Left colon (tissue), 2 donors: ENCODE measurements at places on chromosomes 5 and 9.

DNA sequence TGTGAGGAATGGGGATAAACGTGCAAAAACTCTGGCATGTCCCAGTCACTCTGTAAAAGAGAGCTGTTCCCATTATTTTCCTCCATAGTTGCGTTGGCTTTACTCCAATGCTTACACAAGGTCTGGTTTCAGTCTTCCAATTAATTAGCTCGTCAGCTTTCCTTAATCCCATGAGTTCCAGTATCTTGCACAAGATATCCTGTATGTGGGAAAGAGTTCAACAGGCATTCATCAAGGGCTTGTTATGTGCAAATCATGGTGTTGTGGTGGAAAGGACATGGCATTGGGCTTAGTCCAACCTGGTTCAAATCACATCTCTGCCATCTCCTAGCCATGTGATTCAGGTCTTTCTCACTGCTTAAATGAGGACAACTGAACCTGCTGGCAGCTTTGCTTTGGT lies 77.5 kb upstream of the PANK3 start:
- no peak for DNase-seq

- no peak for DNase-seq
Measured at GRCh38 chr5:172427202-172427601, 27.1 kb downstream of the SH3PXD2B start.

GRCh38 chr5:1430121-1430795 lies 15.0 kb downstream of the SLC6A3 start:
- no peak for DNase-seq

GRCh38 chr5:66828548-66829357 lies 232.6 kb downstream of the MAST4 start:
- peak; percentile 50 for DNase-seq

- DNase-seq = peak; percentile 27
Measured at GRCh38 chr5:38466424-38467189, 89.8 kb downstream of the LIFR start.

DNA sequence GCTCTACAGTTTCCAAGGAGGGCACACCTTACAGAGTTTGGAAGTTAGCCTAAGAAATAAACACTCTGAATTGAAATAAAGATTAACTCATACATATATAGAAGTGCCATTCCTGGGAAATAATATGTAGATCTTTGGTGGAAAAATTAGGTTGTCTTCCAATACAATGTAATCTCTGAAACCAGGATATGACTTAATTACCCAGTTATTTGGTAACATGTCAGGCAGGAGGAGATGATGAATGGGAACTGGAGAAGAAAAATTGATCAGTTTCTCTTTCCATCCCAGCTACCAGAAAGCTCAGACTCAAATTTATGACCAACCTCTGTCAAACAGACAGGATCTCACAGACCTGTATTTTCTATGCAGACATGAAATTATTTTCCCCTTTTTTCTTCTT lies 215.2 kb upstream of the SNX2 start:
- no peak for DNase-seq

GRCh38 chr5:167948251-167948650 lies 343.2 kb upstream of the WWC1 start:
- DNase-seq = no peak

GRCh38 chr5:89053547-89053946 lies 170.6 kb upstream of the MEF2C start:
- DNase-seq = no peak

GRCh38 chr5:108193021-108193795 lies 188.7 kb downstream of the FBXL17 start:
- DNase-seq = no peak

DNA sequence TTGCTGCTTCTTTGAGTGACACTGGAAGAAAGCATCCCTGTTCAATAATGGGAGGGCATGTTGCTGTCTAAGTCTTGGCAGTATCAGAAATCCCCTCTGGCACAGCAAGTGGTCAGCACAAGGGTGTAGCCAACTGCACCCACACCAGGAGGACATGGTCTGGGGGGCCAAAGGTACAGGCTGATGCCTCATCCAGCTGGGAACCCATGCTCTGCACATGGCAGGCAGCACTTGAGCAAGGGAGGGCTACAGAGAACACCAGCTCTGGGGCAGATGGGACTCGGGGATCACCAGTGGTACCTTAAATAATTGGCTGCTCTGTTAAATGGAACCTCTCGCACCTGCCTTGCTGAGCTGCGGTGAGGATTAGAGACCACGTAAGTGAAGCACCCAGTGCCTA lies 265.2 kb downstream of the SYK start:
- no peak for DNase-seq

- no peak for DNase-seq
Measured at GRCh38 chr9:112642126-112642525, 75.8 kb downstream of the INIP start.

DNA sequence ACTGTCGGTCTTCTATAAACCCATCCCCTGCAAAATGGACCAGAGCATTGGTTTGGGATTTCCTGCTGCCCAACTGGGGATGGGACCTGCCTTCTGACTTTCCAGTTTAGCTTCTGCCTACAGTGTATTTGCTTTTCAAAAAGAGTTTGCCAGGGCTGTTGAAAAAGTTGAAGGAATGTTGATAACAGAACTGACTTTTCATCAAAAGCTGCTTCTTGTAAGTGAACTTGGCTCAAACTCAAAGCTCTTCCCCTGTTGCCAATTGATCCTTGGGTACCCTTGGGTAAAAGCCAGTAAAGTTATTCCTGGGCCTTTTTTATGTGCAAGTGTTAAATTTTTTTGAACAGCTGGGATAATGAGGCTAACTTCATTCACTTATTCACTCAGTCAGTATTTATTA lies 142.9 kb upstream of the SLC30A5 start:
- no peak for DNase-seq

GRCh38 chr9:131562032-131562959 lies 17.0 kb downstream of the PRRT1B start:
- no peak for DNase-seq

- peak; percentile 74 for DNase-seq
Measured at GRCh38 chr5:14728459-14728938, 64.0 kb downstream of the OTULIN start.

DNA sequence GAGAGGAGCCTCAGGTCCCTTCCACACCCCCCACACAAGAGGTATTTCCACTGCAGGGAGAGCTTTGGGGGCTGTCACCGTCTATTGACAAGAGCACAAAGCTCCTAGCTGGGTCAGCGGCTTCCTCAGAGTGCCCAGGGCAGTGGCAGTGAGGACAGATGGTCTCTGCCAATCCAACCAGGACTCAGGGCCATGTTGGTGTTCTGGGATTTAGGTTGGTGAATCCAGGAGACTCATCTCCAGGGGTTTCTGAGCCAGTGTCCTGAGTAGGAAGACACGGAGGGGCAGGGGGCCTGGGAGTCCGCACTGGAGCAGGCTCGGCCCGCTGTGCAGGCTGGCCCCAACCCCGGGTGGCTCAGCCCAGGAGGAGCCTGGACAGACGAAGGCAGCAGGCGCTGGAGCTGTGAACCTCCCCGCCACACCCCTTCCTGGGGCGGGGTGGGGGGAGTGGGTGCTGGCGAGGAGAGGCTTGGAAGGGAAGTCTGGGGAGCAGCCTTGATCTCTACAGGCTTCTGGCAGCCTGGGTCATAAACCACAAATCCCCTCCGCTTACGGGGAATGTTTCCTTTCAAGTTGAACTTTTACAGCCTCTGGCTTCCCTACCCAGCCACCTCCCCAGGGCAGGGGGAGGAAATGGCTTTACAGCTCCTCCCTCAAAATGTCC lies 19.6 kb downstream of the CRB2 start:
- peak; percentile 86 for DNase-seq

GRCh38 chr5:149938791-149939358 lies 5.7 kb downstream of the PDE6A start:
- DNase-seq = no peak

GRCh38 chr5:34687269-34688011 lies 31.3 kb downstream of the RAI14 start:
- DNase-seq = no peak

DNA sequence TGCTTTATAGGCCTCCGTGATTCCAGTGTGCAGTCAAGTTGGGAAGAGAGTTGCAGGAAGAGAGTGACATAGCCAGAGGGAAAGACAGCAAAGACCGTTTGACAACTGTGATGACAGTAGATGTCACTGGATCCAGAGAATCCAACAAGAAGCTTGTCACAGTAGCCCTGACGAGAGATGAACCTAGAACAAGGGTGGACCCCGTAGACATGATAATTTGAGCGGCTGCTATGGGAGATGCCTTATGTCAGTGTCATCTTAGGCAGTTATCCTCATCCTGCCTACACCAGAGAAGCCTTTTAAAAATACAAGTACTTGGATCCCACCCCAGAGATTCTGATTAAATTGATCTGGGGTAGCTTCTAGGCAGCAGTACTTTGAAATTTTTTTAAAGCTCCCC lies 125.4 kb downstream of the AOPEP start:
- no peak for DNase-seq

DNA sequence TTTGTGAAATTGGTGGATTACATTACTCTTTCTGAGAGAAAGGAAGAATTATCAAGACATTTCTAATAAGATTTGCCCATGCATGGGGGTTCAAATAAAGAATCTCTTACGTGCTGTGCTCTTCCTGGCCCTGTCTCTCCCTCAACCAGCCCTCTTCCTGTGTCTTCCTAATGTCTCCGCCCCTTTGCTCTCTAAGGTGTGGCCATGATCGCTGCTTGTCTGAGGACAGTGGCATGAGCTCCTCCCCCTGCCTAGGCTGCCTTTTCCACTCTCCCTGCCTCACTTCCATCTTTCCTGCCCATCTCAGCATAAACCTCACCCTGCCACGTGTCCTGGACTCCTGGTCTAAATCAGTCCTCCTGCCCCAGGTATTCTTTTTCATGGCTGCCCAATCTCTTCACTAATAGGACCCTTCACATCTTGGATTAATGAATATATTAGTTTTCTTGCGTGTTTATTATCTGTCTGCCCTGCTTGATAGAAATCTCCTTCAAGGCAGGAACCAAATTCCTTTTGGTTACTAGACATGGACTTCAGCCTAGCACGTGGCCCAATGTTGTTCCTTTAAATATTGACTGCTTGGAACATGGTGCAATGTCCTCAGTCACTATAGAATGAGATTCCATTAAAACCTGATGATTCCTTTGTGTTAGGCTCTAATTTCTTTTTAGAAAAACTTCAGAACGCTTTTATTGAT lies 122.3 kb downstream of the MTRR start:
- no peak for DNase-seq

DNA sequence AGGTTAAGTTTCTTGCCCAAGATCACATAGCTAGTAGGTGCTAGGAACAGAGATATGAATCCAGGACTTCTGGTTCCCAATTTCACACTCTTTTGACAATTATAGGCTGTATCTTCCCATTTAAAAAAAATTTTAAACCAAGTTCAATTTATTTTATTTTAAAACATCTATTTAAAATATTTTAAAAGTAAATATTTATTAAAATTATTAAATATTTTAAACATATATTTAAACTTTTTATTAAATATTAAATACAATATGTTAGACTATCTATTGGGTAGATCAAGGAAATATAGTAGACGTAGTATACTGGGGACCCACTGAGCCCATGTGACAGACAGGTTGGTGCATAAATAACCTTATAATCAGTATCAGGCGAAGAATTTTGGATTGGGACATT lies 54.8 kb downstream of the GLRA1 start:
- DNase-seq = no peak

- no peak for DNase-seq
Measured at GRCh38 chr5:387491-388265, 55.3 kb upstream of the EXOC3 start.

GRCh38 chr9:70472268-70473249 lies 58.1 kb upstream of the KLF9 start:
- no peak for DNase-seq

DNA sequence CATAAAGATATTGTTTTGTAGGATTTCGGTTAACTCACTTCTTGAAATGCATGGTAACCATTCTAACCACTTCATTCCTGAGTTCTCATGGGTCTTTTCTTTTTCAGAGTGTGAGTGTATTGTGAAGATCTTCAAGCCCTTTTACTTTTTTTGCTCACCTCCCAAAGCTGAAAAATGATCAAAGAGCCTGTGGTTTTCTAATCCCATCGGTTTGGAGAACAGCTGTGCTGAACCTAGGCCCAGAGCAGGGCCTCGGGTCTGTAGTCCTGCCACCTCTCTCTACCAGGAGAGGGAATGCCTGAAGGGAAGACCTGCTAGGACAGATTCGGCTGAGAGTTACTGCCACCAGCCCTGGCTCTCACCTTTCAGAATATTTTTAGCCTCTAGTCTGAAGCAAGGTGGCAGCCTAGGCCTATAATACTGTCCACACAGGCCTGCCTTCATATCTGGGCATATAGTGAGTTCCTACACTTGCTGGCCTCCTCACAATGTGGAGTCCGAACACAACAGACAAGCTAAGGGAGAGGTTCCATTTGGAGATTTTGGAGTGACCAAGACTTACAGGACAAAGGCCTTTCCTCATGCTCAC lies 13.8 kb downstream of the RGMB start:
- DNase-seq = no peak

DNA sequence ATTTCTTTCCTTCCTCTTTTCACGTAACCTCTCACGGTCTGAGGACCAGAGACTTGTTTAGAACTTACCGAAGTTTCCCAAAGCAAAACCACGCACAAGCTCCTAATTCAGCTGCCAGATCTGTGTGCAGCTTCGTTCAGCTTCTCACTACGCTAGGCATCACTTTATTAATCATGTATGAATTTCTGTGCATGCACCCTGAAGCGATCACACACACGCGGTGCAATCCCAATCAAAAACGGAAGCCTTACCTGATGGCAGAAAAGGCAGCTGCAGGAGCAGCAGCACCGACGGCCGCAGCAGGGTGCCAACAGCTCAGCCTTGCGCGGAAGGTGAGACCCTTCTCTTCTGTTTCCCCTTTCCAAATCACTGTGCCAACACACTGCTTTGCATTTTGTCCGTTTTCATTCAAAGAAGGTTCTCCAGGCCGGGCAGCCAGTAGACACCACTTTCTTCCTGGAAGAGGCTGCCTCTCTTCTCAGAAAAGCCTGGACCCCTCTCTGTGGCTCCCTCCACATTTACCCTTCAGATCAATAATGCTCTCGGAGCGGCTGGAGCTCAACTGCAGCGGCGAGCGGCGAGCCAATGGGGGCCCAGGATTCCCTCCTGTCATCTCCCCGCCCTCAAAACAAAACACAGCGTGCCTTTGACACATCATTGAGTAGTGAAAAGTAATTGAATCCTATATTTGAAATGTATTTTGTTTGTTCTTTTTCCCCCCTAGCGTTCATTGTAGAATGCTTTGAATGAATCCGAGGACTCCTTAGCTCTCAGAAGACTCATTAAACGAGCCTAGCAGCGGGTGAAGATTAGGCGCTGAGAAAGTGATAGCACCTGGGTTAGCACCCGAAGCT lies at the start of gene CDH12:
TSS of gene CDH12 (minus strand) at position 538 of the 854 bp plus-strand sequence.
- DNase-seq = no peak

DNA sequence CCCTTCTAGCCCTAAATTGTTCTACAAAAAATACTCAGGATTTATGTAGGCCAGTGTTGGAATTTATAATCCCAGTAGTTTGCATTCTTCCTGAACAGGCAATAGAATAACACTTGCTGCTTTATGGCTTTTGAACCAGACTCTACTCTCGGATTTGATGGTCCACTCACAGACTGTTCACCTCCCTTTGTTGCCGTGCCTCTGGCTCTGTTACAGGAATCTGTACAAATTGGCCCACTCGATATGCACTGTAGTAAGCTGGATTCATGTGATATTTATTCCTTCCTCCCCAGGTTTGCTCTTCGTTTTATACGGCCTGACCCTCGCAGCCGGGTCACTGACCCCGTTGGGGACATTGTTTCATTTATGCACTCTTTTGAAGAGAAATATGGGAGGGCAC lies 43.7 kb downstream of the FAF2 start:
- DNase-seq = no peak

GRCh38 chr5:114317751-114318150 lies 44.1 kb upstream of the KCNN2 start:
- DNase-seq = no peak
